Lower leg skin (tissue), 4 donors: ENCODE measurements at places on chromosomes 13 and 19. TPM values are rescaled to one million over a fixed set of nuclear protein-coding genes. Genes with fewer than 3 reads are reported as not detected.

DNA sequence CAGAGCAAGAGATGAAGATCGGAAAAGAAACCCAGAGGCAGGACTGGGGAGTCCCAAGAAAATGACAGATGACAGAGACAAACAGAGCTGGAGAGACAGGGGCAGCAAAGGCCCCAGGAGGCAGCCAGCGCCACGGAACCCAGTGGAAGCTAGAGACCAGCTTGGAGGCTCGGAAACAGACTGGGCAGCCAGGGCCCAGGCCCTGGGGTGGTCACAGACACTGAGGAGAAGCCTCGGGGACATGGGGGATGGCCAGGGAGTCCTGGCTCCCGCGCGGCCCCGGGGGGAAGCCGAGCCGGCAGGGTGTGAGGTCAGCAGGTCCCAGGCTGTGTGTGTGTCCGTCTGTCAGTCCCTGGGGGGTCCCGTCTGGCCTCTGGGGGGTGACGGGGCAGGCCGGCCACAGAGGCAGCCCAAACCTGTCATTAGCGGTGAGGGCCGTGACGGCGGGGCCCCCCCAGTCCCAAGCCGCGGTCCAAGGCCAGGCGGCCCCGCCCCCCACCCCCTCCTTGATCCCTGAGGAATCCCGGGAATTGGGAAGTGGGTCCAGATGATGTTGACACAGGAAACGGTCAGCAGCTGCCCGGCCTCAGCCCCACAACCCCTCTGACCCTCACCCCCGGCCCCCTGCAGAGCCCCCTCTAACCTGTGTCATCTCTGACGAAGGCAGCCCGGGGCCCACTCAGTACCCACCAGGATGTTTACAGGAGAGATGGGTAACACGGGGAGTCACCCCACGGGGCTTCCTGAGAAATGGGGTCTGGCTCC lies 2.5 kb upstream of the TMEM190 start:
- no peak for DNase-seq

DNA sequence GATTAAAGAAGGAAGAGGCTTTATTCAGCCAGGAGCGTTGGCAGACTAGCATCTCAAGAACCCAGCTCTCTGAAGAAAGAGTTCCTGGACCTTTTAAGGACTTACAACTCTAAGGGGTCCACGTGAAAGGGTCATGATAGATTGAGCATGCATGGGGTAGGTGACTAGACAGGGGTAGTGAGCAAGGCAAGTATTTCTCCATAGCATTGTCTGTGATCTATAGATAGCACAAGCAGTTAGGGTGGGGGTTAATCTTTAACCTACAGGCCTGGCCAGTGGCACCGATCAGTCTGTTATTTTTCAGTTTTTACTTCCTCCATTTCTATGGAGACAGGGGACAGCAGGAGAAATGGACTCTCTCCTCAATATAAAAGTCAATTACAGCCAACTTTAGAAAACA lies 983.7 kb downstream of the SLITRK1 start:
- no peak for DNase-seq

GRCh38 chr19:58279042-58279924 lies 528 bp downstream of the ZNF8 start:
- peak; percentile 87 for DNase-seq

DNA sequence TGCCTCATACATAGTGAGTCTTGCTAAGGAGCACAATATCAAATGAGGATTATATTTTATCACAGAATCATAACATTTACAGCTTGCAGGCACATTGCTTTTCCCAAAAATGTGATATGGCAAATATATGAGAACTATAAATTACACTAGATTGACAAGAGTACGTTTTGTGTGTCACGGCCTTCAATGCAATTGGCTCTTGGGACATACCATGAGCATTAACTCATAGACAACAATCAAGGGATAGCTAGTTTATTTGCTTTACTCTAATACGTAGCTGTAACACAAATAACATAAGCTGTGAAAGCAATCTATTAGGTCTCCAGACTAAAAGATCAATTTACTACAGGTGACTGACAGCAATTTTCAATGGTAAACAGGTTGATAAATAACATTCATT lies 17.8 kb downstream of the LHFPL6 start:
- no peak for DNase-seq

DNA sequence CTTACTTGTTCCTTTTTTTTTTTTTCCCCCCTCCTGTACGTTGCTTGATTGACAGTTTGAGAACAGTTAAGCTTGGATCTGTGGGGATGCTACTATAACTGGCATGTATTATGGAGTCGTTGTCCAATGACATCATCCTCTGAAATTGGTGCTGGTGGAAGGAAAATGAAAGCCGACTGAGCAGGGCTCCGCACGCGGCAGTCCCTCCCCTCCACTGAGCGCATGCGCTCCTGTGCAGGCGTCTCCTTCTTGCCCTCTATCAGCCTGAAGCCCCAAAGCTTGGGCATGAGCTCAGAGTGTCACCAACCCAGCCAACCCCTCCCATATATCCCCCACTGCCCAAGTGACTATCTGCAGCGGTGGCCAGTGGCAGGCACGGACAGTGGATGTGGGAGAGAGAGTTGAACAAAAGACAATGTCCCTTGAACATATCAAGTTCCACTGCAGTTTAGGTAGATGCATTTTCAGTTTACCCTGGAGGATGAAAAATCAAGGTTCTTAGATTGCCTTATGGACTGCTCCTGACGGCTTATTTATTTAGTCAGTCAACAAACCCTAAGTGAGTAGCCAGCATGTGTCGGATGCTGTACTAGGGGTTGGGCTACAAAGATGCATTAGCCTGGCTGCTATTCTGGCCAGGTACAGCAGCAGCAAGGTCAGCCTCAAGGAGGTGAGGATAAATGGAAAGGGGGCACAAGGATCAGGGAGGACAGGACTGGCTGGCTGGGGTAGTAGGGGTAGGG lies 20.8 kb downstream of the MBNL2 start:
- DNase-seq: no peak

GRCh38 chr13:32300920-32301319 lies 14.2 kb downstream of the ZAR1L start:
- no peak for DNase-seq

DNA sequence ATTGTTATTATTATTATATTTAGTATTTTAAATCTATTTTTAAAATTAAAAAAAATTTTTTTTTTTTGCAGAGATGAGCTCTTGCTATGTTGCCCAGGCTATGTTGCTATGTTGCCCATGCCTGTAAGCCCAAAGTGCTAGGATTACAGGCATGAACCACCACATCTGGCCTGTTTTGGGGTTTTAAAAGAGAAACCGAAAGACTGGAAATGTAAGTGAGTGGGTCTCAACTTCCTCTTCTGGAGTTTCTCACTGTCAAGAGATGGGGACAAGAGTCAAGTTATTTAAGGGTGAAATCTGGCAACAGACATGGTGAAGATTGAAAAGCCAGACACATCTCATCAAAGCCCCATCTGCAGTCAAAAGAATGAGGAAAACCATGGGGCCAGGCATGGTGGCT lies 4.2 kb upstream of the OR7G3 start:
- no peak for DNase-seq

DNA sequence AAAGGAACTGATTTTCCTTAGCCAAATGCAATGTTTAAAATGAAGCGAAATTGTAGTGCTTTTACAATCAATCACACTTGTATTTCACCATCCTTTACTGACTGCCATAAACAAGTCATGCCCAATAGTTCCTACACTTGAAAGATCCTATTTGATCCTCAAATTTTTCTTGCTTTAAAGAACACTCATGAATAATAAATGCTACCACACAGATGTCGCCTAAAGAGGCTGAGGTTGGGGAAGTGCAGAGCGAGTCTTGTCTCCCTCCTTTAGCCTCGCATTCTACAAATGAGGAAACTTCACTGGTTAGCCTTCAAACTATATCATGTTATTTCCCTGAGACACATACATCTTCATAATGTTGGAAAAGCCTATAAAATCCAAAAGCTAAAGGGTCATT lies 18.7 kb upstream of the AMER2 start:
- DNase-seq: no peak

GRCh38 chr13:114029866-114030625 lies 56.2 kb upstream of the C13orf46 start:
- no peak for DNase-seq

DNA sequence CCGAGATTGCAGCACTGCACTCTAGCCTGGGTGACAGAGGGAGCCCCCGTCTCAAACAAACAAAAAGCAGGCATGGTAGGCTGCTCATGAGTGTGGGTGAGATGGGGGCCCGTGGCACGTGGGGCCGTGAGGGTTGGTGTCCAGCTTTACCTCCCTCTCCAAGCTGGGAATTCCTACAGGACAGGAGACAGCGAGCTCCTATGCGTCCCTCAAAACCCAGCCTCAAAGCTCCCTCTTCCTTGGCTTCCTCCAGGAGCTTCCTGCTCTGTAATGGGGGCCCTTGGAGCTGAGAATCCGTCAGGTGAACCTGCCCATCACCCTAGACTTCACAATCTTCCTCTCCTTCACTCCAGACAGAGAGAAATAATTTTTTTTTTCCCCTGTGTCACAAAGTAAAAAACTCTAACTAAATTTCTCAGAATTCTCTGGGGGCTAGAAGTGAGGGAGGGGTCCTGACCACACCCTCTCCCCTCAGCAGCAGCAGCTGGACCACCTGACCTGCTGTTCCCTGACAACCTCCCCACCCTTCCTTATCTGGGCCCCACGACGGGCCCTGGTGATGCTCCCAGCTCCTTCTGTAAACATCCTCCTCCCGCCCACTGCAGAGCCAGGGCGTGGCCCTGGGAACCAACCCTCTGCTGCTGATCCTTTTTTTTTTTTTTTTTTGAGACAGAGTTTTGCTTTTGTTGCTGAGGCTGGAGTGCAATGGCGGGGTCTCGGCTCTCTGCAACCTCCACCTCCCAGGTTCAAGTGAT lies 22.1 kb upstream of the WDR18 start:
- no peak for DNase-seq

- DNase-seq: no peak
Measured at GRCh38 chr19:18144361-18144760, 8.6 kb upstream of the PIK3R2 start.

DNA sequence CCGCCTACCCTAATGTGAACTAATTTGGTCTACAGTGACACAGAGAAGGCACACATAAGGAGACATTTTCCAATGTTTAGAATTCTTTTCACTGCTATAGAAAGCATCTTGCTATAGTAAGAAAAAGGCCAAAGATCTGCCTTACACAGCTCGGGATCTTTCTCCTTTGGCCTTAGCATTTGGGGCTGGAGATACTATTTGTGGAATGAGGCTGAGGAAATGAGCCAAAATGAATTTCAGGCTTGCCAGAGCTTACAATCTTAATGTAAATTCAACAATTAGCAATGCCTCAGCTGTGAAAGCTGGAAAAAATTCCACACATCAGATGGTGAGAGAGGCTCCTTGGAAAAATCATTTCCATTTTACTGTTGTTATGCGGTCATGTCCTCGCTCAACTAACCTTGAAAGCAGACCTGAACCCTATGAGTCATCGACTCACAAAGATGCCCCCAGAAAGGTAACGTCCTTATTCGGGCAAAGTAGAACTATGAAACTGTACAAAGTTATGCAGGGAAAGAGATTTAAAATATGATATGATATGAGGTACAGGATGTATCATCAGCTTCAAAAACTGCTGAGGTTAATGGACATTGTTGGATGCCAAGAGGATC lies 324.5 kb upstream of the NBEA start:
- DNase-seq: no peak

DNA sequence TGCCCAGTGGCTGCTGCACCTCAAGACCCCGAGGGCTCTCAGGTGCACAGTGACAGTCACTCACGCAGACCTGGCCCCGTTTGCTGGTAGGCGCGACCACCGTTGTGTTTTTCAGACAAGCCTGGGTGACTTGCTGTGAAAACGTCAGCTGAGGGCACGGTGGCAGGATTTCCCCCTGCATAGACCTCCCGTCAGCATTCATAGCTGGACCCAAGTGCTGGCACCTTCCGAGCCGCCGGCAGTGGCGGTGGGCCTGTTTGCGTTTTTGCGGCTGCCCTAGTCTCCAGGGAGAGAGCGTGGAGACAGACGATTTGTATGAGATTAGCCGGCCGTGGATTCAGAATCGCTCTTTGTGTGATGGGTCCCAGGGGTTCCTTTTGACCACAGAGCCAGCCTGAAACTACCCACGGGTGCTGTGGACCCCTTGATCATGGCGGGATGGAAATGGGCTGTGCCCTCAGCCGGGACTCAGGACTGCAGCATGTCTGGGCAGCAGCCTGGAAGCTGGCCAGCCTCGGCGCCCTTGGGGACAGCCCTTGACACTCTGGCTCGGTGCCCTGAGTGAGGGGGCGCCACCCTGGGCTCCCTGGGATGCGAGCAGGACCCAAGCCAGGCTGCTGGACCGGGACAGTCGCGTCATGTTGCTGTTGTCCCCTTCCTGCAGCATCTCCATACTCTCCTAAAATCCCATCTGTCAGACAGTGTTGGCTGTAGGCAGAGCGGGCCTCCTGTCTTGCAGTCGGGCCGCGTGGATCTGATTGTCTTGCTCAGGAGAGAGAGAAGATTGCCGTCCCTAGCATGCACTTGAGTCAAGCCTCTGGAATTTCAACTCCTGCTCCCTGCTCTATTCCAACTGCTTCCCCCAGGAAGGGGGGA lies 8.6 kb downstream of the KDM4B start:
- DNase-seq: no peak

DNA sequence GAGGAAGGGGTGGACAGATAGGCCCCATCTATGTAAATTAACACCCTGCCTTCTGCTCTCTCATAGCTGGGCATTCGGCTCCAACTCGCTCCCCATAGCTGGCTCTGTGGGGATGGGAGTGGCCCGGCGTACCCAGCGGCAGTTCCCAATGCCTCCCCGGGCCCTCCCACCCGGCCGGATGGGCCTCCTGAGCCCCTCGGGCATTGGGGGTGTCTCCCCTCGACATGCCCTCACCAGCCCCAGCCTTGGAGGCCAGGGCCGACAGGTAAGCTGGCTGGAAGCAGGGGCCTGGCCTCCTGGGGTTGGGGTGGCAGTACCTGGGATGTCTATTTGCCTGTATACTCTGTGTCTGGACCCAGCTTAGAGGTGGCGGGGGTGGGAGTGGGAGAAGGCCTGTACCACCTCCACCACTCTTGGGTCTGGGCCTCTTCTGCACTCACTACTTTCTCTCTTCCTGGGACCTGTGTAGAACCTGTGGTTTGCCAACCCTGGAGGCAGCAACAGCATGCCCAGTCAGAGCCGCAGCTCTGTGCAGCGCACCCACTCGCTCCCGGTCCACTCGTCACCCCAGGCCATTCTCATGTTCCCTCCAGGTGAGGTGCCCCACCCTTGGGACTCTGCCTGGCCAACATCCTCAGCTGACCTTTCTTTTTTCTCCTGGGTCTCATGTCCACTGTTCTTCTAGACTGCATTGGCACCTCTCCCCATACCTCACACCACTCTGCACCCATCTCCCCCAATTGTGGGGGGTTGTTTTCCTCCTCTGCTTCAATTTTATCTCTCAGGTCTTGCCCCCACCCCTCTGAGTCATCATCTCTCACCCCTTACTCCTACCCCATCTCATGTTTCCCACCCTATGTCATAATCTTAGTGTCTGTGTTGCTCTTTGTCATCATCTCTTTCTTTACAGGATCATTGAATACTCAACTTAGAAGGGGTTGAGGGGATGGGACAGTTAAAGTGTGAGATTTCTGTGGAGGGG lies 10.1 kb downstream of the PAF1 start:
- DNase-seq: no peak

The SERPINE3 gene
- total RNA-seq: 0.12 TPM

The ADAMTS10 gene
- total RNA-seq: 19.1 TPM

The PRODH2 gene
- total RNA-seq: not detected

The HMGB1 gene
- total RNA-seq: 158 TPM

The C13orf42 gene
- total RNA-seq: not detected

The CEACAM16 gene
- not detected for total RNA-seq

The SLC35E1 gene
- 30.7 TPM for total RNA-seq

The ZNF823 gene
- 6.3 TPM for total RNA-seq

The RGL3 gene
- 0.93 TPM for total RNA-seq
